ENCODE measurements at places on chromosomes 7 and 10.

DNA sequence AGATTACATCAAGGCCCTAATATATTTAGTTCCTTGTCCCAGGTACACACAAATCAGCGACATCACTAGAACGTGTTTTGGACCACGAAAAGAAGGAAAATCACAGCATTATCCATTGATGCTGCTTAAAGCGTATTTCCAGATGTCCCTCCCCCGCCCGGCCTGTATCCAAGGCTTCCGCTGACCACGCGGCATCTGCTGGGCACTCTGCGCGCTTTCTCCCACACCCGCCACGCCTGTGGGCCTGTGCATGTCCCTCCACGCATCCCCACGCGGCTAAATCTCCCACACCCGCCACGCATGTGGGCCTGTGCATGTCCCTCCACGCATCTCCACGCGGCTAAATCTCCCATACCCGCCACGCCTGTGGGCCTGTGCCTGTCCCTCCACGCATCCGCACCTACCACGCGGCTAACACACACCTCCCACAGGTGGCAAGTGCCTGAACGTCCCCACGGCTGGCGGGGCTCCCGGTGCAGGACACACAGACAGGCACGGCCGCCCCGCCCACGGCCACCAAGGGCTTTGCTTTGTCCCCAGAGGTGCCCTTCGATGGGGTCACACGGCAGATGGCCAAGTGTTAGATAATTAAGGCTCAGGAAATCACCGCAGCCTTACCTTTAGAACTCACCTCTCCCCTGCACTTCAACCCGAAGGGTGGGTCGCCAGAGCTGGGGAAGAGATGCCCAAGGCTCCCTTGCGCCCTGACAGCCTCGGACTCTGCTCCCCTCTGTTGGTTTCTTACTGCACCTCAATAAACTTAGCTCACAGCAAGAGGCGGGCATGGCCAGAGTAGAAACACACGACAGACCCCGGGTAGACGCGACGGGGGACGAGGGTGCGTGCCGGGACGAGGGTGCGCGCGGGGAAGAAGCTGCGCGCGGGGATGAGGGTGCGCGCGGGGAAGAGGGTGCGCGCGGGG, 49.5 kb downstream of the DIP2C start:
- DNase-seq = no peak

DNA sequence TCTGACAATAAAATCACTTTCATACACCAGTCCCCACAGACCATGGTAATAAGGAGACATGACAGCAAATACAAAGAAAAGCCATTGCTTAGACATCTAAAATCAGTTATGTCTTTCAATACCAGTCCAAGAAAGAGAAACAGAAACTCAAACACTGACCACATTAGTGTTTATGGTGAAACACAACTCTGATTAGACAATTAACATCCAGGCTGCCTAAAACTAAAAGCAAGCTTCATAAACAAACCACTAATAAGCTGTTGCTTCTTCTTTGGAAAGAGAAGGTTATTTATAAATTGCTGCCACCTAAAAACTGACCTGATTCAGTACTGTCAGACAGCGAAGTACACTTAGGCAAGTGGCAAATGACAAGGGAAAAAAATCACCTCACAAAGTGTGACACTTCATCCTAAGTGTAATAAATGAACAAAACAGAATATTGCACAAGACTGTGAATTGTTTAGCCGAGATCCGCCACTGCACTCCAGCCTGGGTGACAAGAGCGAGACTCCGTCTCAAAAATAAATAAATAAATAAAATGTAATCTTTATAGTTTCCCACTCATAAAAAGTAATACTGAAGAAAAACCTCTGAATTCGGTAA, 277.4 kb downstream of the PARD3 start:
- DNase-seq = no peak

- no peak for DNase-seq
Observed at GRCh38 chr10:122513053-122513452, 47.5 kb upstream of the DMBT1 start.

- DNase-seq = no peak
Observed at GRCh38 chr10:4262870-4263600, 478.0 kb upstream of the KLF6 start.

GRCh38 chr10:116838143-116838725, 11.1 kb upstream of the ENO4 start:
- no peak for DNase-seq

- no peak for DNase-seq
Observed at GRCh38 chr10:101229266-101230182, at the start of gene LBX1. TSS of gene LBX1 (minus strand) at chr10:101229463. CDS start at chr10:101228815, 648 bp downstream.

- DNase-seq = no peak
Observed at GRCh38 chr10:10096296-10096695, 921.4 kb upstream of the CELF2 start.

DNA sequence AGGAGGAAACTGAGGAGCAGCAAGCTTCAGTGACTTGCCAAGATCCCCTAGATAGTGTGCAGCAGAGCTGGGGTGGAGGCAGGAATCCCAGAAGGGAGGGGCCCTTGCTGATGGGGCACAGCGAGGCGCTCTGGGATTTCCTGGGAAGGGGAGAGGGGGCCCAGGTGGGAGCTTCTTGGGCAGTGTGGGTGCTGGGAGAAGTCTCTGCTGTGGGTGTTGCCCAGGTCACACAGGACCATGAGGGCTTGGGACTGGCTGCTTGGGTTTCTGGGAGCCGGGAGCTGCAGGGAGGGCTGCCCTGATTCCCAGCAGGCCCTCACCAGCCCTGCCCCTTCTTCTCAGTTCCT, 55.2 kb downstream of the TSPAN15 start:
- DNase-seq = no peak

GRCh38 chr7:67738958-67739357, 742.3 kb downstream of the TYW1 start:
- DNase-seq = no peak

DNA sequence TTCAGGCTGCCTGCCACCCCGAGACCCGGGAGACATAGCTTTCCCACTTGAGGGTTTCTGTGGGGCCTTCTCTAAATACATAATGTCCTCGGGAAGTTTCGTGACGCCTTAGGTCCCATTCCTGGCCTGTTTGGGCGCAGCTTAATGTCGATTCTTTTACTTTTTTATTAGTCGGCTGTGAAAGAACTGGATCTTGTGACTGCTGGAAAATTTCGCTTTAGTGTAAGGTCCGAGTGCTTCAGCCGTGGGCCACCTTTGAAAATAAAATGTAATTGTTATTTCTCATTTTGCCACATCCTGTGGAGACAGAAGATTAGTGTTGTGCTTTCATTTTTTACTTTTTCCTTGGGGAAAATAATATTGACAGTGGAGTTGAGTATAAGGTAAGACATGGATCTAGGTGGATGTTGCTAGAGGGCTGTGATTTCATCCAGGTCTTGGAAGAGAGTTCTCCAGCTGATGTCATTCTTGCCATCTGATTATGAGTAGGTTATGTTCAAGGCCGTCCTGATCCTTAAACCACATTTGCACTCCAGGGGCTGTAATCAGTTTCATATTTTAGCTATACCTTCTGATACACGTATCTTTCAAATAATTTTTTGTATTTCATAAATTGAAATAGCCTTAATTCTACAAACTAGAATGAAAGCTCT, 830 bp downstream of the RAB18 start:
- DNase-seq = no peak

- DNase-seq = no peak
Observed at GRCh38 chr10:44774676-44775401, 136.3 kb upstream of the TMEM72 start.

DNA sequence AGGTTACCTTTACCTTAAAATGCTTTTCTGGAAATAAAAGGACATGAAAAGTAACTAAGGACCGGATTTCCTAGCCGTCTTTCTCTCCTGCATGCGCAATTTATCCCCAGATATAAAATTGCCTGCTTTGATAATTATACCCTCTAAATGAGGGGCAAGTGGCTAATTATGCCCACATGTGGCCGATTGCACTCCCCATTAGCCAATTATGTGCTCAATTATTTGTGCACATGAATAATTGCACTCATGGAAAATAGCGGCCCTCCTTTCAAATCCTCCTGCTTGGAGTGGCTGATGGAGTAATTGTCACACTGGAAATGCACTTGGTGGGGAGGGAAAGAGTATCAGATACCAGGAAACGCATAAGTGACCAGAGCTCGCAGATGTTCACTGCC, 66.4 kb upstream of the ATRNL1 start:
- no peak for DNase-seq

- DNase-seq = no peak
Observed at GRCh38 chr7:119545118-119545517, 727.9 kb upstream of the KCND2 start.

GRCh38 chr7:25478925-25479324, 250.6 kb upstream of the NPVF start:
- no peak for DNase-seq

DNA sequence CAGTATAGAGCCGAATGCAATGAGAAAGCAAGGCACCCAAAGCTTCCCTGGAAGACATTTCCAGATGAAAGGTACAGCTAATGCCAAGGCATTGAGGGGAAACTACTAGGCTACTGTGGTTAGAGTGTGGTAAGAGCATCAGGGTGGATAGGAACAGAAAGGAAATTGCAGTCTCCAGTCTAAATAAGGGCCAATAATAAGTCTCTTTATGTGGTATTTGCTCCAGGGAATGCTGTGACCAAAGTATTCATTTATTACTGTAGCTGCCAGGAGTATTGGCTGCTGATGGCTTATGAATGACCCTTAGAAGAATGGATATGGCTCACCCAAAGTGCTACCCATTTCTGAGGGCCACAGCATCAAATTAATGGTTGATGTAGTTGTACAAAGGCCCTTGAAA, 30.1 kb upstream of the POT1 start:
- no peak for DNase-seq

GRCh38 chr7:49630513-49630912, 142.9 kb upstream of the VWC2 start:
- no peak for DNase-seq

DNA sequence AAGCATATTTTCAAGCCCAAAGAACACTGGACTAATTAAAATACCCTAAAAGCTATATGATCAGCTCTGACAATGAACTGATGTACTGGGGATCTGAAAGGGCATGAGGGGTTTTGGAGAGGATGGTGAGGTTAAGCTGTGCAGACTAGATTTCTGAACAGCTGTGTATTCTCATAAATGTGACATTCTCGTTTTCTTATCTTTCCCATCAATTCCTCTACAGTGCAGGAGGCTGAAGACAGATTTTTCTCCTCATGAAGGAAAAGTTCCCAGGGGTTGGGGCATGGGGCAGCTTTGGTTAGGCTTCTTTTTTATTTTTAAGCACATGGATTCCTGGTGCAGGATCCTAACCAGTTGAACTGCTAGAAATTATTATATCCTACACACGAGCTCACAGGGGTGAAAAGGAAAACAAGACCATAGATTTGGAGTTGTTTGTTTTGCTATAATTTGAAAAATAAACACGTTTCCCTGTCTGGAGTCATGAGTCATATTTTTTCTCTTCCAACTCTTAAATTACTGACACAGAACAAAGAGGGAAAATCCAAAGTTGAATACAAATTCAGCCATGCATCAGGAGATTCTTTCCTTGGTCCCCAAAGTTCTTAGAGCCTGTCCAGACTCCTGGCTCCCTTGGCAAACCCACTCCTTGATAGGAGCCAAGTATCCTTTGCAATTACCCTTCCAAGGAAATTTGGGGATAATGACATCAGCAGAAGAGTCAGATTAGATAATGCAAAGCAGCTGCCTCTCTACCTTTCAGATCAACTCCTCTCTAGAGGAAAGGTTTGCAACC, 147.7 kb upstream of the NPVF start:
- DNase-seq = no peak

DNA sequence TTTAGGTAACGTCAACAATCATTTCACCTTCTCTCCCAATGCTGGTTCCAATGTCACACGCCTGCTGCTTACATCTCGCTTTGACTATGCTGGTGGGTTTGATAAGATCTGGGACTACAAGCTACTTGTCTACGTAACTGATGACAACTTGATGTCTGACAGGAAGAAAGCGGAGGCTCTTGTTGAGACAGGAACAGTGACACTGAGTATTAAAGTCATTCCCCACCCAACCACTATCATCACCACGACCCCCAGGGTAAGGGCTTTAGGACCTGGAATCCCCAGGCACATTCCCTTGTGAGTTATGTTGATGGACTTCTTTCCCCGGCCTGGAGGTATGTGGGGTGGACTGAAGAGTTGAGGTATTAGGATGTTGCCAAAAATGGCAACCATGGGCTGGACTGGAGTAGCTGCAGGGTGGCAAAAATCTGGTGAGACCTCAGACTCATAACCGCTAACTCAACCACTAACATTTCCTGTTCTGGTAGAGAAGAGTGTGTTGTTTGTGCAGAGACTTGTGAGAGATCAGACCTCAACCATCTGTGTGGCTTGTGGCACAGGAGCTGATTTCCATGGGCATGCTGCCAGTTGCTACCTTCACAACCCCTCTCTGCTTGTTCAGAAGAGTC, 59.2 kb downstream of the CDHR3 start:
- DNase-seq = peak; percentile 57
